ENCODE measurements at places on chromosomes 2 and 18.

GRCh38 chr2:152413228-152414030 is 78.5 kb downstream of the FMNL2 start:
- peak; percentile 64 for DNase-seq

- no peak for DNase-seq
These were observed 215.4 kb downstream of the ZBTB7C start for GRCh38 chr18:48193521-48194492.

DNA sequence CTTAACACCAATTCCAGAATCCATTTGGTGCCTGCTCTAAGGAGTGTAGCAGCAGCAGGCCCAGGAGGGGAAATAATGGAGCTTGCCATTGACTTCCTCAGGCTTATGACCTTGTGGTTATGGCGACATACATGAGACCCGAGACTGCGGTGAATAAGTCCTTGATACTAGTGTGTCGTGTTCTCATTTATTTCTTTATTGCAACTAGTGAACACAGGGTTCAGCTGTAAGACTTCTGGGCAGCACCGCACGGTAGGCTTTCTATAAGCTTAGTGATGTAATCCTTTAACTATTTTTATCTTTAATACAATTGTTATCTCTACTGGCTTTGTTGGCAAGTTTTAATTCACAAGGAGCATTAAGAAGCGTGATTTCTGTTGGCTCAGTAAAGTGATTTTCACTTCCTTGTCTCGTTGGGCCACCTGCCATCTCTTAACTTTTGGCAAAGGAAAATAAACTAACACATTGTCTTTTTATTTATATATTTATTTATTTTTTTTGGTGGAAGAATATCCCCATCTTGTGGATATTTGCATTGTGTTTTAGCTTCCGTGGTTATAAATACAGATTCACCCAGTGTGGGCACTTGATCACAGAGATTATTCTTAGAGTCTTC is 139.8 kb downstream of the LTBP1 start:
- no peak for DNase-seq

- no peak for DNase-seq
These were observed 971.8 kb upstream of the ACVR2A start for GRCh38 chr2:146873056-146873455.
